Vagina (tissue), 2 donors: ENCODE measurements at places on chromosomes 12 and 14.
A peak's percentile ranks its signal among the peaks of the same experiment; 100 is the strongest.

DNA sequence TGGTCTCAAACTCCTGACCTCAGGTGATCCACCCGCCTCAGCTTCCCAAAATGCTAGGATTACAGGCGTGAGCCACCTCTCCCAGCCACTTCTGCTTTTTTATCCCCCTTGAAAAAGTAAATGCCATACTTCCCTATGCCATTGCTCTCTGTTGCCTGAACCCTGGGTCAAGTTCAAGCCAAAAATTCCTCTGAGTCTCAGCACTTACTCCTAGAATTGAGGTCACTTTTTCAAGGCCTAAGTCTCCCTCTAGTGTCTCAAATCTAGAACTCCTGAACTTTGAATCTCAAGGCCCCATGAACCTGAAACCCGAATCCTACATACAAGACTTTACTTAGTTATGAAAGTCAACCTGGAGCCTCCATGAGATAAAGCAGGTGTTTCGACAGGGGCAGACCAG is 1.4 kb upstream of the APOBEC1 start:
- no peak for DNase-seq

DNA sequence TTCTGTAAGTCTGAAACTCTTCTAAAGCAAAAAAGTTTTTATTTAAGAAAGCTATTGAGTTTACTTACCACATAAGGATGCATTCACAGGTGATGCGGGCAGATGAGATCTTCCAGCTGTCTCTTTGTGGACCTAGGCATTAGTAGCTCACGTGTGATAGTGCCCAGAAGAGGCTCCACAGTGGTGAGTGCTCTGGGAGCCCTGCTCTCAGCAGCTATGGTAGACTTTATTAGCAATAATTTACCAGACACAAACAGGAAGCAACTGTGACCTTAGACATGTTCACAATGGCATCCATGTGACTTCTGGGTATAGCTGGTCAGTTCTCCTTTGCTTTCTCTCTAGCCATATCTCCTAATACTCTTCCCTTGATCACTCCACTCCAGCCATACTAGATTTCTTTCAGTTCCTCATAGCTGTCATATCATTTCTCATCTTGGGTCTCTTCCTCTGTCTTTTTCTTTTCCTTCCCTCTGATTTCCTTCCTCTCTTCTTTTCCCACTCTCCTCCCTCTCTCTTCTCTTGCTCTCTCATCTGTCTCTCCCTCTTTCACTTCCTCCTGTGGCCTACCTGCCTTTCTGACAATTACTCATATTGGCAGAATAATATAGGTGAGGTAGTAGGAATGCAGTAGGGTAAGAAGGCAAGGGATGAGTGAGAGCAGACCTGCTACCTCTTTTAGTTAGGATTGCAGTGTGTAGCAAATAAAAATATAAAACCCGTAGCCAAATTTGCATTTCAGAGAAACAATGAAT is 75.2 kb upstream of the SCAF11 start:
- no peak for DNase-seq

- DNase-seq, result no peak
Measured at GRCh38 chr14:69808919-69809808, 12.1 kb upstream of the SLC10A1 start.

GRCh38 chr14:32018391-32019092 is 58.6 kb upstream of the ARHGAP5 start:
- DNase-seq, result no peak

GRCh38 chr14:21704338-21704737 is 30.7 kb upstream of the OR4E1 start:
- DNase-seq, result no peak

DNA sequence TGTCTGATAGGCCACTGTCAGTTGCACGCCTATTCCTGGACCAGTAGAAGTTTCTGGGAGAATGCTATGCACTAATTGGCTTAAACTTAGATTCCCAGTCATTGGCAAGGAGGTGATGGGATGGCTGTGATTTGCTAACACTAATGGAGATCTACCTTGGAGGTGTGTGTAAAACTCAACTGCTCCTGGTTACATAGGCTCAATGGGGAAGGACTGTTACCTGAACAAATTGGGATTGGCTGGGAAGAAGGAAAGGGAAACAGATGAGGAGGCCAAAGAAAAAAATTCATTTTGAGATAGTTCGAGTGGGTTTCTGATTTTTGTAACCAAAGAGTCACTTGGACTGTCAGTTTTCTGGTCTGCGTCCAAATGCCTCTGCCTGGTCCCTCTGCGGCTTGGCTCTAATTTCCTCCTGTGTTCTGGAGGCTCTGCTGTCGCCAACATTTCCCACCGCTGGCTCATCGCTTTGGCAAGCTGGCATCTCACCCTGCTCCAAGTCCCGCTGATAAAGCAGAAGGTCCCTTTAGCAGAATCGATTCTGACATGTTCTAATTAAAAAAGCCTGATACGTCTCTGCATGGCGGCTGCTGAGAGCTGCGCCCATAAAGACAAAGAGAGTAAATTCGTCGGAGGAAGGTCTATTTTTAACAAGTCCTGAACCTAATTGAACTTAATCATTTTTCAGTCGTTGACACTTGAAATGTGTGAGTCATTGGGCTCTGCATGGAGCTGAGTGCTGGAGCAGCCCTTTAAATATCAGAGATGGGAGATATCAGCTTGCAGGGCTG is 2.0 kb upstream of the CCDC63 start:
- DNase-seq, result no peak

DNA sequence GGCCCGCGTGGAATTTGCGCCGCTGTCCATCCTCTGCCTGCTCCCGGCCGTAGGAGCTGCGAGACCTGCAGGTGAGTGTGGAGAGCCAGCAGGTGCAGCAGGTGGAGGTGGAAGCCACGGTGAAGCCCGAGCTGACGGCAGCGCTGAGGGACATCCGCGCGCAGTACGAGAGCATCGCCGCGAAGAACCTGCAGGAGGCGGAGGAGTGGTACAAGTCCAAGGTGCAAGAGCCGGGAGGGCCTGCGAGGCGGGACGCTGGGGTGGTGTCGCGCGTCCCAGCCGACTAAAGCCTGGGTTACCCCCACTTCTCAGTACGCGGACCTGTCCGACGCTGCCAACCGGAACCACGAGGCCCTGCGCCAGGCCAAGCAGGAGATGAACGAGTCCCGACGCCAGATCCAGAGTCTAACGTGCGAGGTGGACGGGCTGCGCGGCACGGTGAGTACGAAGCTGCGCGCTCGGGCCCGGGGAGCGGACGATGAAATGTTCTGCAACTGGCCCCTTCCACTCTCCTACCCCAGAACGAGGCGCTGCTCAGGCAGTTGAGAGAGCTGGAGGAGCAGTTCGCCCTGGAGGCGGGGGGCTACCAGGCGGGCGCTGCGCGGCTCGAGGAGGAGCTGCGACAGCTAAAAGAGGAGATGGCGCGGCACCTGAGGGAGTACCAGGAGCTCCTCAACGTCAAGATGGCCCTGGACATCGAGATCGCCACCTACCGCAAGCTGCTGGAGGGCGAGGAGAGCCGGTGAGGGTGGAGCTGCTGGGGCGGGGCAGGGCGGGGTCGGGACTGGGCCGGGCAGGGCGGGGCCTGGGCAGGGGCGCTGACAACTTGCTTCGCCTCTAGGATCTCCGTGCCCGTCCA is 2.1 kb downstream of the PRPH start:
- DNase-seq, result no peak

- no peak for DNase-seq
Measured at GRCh38 chr14:33510991-33511390, 439.9 kb downstream of the EGLN3 start.

DNA sequence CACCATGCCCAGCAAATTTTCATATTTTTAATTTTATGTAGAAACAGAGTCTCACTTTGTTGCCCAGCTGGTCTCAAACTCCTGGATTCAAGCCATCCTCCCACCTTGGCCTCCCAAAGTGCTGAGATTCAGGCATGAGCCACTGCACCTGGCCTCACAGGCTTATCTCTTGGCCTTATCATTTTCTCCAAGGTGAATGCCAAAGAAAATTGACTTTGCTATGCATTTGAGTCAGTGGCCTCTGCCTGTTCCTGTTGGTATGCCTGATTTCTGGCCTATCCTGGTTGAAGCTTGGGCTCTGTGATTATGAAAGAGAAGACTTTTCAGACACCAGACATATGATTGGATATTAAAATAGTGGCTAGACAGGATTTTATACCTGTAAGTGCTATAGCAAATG is 34.2 kb downstream of the MANSC1 start:
- no peak for DNase-seq

- no peak for DNase-seq
Measured at GRCh38 chr12:125243811-125244210, 178.6 kb downstream of the AACS start.

GRCh38 chr14:88473791-88474190 is 81.0 kb downstream of the PTPN21 start:
- no peak for DNase-seq

- DNase-seq, result no peak
Measured at GRCh38 chr14:68695856-68696255, 97.0 kb downstream of the ZFP36L1 start.

DNA sequence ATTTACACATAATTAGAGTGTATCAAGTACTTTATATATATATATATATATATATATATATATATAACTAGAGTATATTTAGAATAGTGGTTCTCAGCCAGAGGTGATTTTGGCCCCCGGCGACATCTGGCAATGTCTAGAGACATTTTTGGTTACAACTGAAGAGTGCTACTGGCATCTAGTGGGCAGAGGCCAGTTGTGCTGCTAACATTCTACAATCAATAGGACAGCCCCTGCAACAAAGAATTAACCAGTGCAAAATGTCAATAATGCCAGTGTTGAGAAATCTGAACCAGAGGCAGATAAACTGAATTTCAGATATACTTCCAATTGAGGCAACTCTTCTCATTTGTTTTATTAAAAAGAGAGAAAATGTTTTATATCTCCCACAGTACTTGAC is 8.9 kb downstream of the GTF2A1 start:
- DNase-seq, result no peak

DNA sequence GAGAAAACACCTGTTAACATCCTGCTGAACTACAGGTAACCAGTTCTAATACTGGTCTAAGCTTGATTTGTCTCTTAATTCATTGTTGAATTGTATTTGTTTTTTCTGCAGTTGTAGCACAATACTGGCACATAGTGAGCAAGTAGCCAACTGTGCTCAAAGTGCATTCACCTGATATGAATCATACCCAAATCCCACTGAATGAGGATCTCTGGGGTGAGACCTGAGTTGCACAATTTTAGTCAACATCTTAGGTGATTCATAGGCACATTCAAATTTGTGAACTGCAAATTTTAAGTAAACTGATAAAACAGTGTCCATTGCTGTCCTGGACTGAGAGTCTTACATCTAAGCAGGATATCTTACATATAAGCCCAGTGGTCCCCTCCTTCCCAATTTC is 12.8 kb downstream of the KCNC2 start:
- DNase-seq, result no peak

DNA sequence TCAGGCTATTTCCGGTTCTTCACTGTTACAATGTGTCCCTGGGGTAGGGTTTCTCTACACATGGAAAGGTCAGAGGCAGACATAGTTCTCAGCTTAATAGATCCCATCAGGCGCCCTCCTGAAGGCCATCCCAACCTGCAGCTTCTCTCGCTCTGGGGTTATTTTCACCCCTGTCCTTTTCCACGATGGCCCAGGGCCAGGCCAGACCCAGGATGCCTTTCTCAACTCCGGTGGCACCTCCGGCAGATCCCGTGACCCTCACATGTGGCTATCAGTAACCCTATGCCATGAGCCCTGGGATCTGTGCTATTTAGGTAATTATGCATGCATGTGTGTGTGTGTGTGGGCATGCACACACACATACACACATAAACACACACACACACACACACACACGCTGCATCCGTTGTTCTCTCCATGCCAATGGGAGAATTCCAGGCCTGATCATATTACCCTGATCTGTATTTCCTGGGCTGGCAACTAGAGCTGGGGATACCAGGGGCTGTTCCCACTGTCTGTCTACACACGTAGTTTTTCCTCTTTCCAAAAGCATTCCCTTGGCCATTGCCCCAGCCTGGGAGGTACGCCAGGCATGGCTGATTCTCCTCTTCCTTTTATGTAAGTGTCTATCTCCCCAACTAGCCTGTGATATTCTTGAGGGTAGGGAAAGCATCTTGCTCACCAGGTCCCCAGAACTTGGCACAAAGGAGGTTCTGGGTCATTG is 51.2 kb upstream of the NOS1 start:
- no peak for DNase-seq

- DNase-seq, result peak; percentile 69
Measured at GRCh38 chr14:101178184-101179072, 274.9 kb upstream of the RTL1 start.

DNA sequence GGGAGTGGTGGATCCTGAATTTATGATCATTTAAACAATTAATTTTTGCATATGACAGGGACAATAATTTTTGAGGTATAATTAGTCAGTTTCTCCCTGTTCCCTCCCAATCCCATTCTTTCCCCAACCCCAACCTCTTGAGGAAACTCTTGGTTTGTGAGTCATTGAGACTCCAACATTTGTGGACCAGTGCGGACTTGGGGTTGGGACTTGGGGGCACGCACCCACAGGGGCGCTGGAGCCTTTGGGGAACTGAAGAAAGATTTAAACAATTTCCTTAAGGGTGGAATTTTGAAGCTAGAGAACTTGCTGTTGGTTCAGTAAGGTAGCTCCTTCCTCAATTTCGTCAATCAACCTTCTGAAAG is 17.4 kb upstream of the PTGR2 start:
- no peak for DNase-seq

DNA sequence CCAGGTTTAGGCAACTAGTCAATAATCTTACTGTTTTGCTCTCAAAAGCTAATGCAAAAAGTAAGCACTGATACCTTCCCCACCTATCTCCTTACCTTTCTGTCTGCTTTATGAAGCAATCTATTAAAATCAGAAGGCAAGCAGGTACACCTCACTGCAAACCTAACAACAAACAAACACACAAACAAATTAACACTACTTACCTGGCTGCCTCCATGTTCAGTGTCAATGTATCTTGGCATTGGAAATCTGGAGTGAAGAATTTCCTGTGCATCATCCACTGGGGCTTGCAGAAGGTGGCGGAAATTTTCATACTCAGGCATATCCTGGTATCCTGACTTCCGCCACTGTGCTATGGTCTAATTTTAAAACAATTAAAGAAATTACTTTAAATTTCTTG is 62.5 kb downstream of the SEC23A start:
- no peak for DNase-seq

DNA sequence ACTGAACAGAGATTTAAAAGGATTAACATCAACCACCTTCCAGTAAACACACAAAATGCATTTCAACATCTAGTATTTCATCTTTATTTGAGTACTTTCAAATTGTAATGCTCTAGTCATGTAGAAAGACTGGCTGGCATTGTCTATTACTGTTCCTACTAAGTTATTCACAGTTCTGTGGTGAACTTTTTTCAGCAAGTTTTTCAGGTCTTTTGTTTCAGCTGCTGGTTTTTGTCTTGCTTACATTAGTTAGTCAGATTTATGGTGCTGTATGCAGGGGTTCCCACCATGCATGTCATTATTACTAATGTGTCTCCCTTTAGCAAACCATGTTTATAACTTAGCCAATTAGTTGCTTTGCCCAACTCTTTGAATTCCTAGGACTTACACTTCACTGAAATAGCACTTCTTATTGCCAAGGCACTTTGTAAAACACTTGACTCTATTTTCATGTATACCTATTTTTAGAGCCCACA is 253.4 kb upstream of the KITLG start:
- DNase-seq, result no peak

DNA sequence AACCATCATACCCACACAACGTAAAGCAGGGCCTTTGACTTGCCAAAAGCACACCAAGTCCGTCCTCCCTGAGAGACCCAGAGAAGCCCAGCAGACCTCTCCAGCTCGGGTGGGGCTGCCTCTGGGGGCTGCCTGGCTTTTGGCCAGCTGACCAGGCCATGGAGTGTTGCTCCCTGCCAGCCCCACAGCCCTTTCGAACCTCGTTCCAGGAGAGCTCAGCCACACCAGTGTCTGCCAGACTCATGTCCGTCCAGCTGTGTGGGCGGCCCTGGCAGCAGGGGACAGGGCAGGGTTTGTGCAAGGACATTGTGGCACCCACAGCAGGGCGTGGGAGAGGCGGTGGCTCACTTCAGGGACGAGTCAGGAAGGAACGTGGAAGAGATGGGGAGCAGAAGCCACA is 22.6 kb upstream of the IRF2BPL start:
- no peak for DNase-seq
